ENCODE measurements at places on chromosomes 1 and 21. TPM values are rescaled to one million over a fixed set of nuclear protein-coding genes. Genes with fewer than 3 reads are reported as not detected.

DNA sequence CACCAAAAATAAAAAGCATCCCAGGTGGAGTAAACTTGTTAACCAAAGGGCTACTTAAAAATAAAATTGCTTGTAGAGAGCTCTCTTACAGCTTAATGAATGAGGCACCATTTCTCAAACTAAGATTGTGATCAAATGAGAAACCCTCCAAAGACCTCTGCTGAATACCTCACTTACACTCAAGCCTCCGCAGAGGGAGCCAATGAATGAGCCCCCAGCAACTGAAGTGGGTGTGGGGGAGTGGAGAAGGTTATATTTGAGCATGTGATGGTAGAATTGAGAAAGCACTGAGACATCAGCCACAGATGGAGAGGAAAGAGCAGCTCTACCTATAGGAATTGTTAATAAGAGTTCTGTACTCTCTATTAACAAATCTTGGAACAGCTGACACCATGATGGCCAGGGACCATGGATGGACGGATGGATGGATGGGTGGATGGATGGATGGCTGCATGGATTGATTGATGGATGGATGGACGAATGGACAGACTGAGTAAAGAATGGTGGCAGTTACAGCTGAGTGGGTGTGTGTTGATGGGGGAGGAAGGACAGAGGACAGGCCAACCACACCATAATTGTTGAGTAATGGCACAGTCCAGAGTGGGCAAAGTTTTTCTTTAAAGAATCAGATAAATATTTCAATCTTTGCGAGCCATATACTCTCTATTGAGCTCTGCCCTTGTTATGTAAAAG lies 20.3 kb upstream of the TIAM1 start:
- no peak for DNase-seq

DNA sequence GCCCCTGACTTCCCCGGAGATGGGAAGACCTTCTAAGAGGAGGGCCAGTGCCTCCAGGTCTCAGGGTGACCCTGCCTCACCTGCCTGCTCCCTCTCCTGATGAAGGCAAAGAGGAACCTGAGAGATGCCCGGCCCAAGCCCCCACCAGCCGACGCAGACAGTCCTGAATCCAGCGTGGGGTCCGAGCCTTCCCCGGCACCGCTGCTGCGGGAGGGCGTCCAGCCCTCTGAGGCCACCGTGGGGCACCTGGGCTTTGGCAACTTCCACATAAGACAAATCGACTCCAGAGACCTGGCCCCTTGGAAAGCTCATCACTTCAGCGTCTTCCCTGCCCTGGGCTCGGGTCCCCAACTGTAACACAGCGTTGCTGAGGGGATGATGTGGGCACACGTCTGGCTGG lies 122.2 kb downstream of the CASZ1 start:
- DNase-seq = no peak

DNA sequence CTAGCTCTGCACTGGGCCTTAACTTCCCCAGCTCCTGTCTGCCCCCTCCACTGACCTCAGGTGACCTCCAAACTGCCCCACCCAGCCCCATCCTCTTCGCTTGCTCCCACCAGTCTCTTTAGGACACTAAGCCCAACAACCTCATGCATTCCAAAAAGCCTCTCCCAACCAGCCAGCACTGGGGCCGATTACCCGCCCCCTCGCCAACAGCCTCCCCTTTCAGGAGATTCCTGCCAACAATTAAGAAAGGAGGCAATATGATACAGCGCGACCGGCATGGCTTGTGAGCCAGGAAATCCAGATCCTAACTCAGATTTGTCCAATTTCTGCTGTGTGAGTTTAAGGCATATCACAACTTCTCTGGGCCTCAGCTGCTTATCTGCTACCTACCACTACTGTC lies 14.7 kb downstream of the KANK4 start:
- no peak for DNase-seq

GRCh38 chr1:157105988-157106812 lies 6.6 kb upstream of the ETV3L start:
- DNase-seq = no peak

DNA sequence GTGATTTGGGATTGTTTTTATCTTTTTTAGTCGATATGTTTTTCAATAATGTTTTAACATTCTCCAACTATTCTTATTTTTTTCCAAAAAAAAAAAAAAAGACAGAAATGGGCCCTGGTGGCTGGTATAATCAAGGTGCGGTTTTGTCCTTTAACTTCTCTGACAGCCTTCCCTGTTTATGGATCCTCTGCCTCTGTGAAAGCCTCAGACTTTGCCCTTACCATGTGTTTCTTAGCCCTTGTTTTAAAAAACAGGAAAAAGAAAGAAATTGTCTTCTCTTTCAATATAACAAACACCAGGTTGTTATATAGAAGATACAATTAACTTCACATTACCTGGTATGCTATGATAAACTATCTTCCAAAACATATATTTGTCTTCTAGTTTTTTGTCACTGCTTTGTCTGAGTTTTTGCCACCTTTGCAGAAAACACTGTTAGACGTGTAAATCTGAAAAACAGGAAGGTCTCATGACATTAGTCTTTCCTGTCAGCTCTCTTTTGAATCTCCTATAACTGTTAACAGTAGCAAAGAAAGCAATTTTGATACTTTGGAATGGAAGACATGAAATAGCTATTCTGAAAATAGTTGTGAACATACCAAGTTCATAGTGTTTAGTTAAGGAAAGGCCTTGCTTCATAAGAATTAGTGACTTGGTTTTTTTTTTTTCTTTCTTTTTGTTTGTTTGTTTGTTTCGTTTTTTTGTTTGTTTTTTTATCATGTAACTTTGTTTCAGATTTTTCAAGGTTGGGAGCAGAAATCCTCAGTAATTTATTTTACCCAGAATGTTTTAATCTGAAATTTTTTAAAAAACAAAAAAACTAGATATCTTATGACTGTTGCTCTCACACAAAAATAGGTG lies 31.7 kb upstream of the CACYBP start:
- DNase-seq = no peak

DNA sequence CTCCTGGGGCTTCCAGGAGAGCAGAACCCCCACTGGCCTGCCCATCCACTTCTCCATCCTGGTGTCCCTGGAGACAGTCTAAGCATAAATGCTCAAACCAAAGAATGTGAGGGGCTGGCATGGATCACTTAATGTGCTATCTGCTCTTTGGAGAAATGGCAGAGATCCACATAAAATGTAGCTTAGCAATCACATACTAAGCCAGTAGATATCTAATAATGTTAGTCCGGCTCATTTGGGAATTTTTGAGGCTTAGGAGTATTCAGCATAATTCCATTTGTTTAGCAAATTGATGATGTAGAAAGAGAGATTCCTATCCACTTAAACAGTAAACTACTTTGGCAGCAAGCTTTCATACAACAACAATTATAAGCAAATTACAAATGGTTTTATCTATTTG lies 90.7 kb downstream of the TENT5C start:
- DNase-seq = no peak

DNA sequence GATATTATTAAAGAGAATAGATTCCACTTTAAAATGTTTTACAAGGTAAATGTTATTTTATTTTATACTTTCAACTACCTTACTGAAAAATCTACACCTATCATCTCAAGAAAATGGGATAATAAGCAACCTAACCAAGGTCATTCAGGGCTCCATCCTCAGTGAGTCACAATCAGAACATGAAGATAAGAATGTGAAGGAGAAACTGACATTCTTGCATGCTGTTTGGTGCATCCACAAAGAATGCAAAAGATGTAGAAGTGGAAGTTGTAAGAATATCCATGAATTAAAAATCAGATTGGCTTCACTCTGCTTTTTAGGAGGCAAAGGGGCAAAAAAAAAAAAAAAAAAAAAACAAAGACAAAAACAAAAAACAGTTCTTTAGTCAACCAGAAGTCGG lies 6.5 kb downstream of the WARS2 start:
- DNase-seq = no peak

DNA sequence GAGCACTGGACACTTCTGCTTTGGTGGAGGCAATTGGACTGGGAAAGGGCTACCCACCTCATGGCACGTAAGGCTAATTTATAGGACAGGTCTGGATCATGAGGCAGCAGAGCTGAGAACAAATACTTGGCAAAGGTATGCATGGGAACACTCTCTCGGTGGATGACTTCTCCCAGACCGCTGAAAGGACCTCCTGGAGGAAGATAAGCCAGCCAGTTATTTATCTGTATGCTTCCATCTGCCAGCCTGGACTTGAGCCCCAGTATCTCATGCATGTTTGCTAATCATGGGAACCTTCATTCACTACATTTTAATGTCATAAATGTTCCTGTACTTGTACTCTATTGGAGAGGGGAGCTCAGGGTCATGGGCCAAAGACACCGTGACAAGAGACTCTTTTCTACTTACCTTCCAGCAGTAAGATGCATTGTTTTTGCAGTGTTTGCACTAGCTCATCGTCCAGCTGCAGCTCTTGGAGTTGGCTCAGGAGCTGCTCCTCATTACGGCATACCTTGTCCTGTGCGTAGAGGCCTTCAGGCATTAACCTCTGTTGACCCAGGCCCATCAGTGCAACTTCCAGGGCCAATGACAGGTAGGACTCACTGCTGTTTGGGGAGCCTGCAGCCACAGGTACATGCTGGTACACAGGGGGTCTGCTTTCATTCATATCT lies 23.7 kb downstream of the UROD start:
- no peak for DNase-seq

DNA sequence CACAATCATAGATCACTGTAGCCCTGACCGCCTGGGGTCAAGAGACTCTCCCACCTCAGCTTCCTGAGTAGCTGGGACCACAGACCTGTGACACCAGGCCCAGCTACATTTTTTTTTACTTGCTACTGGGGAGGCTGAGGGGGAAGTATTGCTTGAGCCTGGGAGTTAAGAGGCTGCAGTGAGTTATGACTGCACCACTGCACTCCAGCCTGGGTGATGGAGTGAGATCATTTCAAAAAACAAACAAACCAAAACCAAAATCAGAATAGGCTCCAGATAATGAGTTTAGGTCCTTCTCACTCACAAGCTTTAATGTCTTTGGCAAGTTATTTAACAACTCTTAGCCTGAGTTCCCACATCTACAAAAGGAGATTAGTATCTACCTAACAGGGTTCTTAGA lies 22.8 kb downstream of the WDR26 start:
- no peak for DNase-seq

- DNase-seq = no peak
Measured at GRCh38 chr1:175354080-175354479, 161.5 kb upstream of the KIAA0040 start.

DNA sequence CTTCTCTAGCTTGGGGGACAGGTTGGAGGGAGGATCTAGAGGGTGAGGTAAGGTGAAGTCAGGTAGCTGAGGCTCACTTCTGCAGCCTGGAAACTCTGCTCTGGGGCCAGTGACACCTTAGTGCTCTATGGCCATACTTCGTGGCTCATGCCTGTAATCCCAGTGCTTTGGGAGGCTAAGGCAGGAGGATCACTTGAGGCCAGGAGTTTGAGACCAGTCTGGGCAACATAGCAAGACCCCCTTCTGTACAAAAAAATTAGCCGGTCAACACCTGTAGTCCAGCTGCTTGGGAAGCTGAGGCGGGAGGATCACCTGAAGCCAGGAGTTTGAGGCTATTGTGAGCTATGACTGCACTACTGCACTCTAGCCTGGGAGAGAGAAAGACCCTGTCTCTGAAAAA lies 5.8 kb downstream of the LMNA start:
- DNase-seq = no peak

DNA sequence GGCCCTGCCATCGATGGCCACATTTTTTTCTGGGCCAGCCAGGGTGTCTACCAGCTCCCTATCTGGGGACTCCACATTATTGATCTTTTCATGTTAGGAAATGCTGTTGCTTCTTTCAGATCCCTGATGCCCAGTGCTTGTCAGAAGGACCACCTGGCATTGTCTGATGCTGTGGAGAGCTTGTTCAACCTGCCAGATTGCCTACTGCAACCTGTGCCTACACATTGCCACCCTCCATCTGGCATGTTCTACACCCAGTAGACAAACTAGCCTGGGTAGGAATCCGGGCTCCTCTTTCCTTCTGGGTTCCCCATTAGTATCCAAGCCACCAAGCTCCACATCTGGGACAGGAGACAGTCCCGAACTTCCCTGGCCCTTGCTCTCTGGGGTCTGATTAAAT lies 274.0 kb upstream of the KIAA0040 start:
- no peak for DNase-seq

DNA sequence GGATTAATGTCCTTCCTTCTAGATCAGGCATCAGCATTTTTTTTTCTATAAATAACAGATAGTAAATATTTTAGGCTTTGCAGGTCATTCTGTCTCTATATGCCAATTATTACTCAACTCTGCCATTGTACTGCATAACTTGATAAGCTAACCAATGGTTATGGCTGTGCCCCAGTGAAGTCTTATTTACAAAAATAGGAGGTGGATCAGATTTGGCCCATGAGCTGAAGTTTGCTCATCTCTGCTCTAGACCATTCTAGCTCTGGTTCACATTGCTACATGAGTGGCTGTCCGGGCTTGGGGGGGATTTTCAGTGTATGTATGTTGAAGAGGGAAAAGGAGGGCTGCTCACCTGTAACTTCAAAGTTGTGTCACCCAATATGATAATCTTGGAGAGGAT lies 10.1 kb downstream of the RAB7B start:
- no peak for DNase-seq

DNA sequence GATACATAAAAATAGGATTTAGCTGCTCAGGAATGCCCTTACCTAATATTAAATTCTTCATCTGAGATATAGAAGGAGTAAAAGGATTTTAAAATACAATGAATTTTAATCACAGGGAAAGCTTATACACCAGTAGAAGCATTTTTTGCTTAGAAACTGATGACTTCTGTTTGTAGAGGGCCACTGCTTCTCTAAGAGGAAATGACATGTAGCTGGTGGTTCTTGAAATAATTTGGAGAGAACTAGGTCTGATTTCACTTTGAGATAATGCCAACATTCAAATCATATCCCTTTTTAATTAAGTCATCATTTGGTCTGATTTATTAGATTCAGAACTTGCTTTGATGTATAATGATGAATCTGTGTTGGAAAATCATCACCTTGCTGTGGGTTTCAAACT lies 166.6 kb upstream of the SGIP1 start:
- no peak for DNase-seq

DNA sequence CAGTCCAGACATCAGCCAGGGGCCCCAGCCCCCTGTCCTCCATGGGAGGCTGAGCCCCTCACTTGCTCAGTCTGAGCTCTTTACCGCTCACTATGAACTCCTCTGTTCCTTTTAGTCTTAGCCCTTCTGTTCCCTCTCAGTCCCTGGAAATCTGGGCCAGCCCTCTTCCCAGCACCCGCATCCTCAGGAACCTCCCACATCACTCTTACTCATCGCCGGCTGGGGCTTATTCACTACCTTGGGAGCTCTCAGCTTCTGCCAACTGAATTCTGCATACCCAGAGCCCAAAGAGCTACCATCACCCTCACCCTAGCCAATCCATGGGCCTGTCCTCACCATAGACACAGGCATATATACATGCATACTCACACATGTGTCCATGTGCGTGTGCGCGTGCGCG lies 11.5 kb downstream of the KNCN start:
- no peak for DNase-seq

GRCh38 chr1:59903141-59903754 lies 23.3 kb downstream of the CYP2J2 start:
- DNase-seq = no peak

The SLC45A1 gene
- total RNA-seq = 4.1 TPM

The PCSK9 gene
- total RNA-seq = 0.88 TPM

The IGSF21 gene
- total RNA-seq = not detected

The SHISAL2A gene
- not detected for total RNA-seq

The ANKRD13C gene
- 19.5 TPM for total RNA-seq

The TTC24 gene
- total RNA-seq = not detected

The FCN3 gene
- total RNA-seq = 33.1 TPM

The CTSK gene
- total RNA-seq = 74.5 TPM

The PALMD gene
- total RNA-seq = 235 TPM

The CHI3L1 gene
- 207 TPM for total RNA-seq

The PGLYRP3 gene
- not detected for total RNA-seq

The CNTN2 gene
- total RNA-seq = not detected
